Stimulated activated CD4-positive, alpha-beta T cell treated with anti-CD3 and anti-CD28 coated beads, Interleukin-1b, Interleukin-23, amount 100 ng/mL, for 48 hours (primary cell): ENCODE measurements at places on chromosomes 16 and 17.
A peak's percentile ranks its signal among the peaks of the same experiment; 100 is the strongest.

GRCh38 chr17:17938388-17939107, 33.7 kb downstream of the TOM1L2 start:
- no peak for DNase-seq

DNA sequence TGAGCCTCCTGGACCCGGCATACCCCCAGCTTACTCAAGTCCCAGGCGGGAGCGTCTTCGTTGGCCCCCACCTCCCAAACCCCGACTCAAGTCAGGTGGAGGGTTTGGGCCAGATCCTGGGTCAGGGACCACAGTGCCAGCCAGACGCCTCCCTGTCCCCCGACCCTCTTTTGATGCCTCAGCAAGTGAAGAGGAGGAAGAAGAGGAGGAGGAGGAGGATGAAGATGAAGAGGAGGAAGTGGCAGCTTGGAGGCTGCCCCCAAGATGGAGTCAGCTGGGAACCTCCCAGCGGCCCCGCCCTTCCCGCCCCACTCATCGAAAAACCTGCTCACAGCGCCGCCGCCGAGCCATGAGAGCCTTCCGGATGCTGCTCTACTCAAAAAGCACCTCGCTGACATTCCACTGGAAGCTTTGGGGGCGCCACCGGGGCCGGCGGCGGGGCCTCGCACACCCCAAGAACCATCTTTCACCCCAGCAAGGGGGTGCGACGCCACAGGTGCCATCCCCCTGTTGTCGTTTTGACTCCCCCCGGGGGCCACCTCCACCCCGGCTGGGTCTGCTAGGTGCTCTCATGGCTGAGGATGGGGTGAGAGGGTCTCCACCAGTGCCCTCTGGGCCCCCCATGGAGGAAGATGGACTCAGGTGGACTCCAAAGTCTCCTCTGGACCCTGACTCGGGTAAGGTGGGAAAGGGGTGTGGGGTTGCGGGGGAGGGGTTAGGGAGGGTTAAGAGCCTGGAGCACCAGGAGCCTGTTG, 1.6 kb downstream of the SENP3 start:
- DNase-seq, result no peak

DNA sequence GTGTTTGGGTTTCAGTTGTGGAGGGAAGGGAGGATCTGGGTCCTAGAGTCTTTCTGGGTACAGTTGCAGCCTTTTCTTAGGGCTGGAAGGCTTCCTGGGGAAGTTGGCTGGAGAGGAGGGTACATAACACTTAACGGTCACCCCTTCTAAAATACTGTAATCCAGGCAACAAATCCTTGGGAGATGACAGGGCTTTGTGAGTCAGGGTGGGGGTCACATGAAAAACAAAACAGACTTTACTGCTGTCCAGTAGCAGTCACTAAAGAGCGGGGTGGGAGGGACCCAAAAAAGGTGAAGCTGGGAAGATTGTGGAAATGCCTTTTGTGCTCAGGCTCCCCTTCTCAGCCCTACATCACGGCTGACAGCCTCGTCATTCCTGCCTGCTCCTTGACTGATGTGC, 6.3 kb downstream of the SAP30BP start:
- DNase-seq, result no peak

DNA sequence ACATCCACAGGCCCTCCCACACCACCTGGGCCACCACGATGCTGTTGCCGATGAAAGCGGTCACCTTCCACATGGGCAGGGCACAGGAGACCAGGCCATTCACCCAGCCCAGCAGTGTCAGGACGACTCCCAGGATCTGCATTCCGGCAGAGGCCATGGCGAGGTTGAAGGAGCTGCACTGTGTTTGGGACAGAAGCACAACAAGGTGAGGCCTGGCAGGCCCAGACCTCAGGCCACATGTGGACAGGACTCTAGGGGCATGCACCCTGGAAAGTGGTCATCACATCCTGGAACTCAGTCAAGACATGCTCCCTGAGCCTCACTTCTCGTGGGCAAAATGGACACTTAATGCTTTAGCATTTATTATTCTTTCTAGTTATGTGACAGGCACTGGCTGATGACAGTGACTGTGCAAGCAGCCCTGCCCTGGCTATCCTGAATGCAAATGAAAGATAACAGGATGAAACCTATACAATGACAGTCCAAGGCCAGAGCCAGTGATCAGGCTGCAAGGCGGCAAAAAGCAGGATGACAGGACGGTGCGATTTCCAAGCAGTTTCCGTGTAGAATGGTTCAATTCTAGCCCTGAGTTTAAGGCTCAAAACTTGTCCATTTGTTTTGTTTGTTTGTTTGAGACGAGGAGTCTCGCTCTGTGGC, 2.0 kb downstream of the CLDN6 start:
- no peak for DNase-seq

DNA sequence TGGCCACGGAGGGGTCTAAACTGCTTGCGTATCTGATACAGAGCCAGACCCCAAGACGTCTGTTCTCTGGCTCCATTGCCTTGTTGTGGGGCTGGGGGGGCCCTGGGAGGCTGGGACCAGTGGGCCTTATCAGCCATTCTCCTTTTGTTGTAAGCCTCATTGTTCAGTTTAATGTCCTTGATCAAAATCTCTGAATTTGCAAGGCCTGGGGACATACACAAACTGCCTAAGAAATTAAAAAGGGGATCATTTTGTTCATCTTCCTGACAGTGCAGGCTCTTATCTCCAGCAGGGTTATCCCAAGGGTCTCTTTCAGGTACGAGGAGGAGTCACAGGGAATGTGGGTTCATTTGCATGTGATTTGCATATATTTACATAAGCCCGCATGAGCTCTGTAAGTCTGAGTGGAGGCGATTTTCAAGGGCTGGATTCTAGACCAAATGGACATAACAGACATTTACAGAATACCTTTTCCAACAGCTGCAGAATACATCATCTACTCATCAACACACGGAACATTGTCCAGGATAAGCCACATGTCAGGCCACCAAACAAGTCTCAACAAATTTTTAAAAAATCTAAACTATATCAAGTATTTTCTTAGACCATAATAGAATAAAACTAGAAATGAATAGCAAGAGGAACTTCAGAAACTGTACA, 269.8 kb downstream of the RBFOX1 start:
- no peak for DNase-seq

DNA sequence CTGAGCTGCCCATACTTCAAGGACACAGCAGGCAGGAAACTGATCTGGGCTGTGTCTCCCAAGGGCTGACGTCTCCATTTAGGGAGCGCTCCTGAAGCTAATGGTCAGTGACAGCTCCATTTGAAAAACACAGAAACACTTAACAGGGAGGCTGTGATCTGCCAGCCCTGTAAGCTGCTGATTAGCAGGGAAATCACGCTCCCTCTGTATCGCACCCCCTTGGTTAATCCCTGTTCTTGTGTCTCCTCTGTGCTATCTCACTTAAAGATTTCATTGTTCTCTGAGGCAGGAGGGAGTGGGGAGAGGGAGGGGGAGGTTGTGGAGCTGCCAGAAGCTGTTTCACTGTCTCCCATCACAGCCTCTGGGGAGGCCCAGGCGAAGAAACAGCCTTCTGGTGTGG, 47.4 kb upstream of the CACNG3 start:
- no peak for DNase-seq

- DNase-seq, result no peak
Observed at GRCh38 chr16:8996891-8997290, 33.2 kb upstream of the USP7 start.

- DNase-seq, result no peak
Observed at GRCh38 chr17:38994026-38994425, 26.8 kb upstream of the FBXO47 start.

DNA sequence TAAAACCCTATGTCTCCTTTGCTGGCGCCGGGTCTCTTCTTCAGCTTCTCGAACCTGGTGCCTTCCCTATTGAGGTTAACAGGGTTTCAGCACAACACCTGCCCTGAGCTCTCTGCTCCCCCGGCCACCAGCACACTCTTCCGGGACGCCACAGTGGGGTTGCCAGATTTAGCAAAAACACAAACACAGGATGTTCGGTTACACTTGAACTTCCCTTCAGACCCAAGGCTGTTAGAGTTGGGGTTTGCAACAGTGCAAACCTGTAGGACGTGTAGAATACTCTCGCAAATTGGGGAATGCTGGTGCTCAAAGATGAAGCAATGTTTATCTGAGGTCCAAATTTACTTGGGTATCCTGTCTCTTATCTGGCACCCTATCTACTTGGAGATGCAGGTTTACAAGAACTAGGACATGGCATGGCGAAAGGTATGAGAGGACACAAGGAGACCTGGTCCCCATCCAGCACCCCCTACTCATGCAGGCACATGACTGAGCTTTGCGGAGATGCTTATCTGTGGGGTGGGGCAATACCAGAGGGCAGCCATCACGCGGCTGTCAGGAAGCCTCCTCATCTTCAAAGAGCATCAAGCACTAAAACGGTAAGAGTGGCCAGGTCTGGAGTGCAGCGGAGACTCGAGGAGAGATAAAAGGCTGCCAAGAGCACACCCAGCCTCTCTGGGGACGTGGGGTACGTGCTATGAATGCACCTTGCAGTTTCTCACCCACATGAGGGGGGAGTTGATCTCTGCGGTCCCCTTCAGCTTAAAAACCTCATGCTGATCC, 52.8 kb downstream of the SDK2 start:
- DNase-seq, result peak; percentile 6

DNA sequence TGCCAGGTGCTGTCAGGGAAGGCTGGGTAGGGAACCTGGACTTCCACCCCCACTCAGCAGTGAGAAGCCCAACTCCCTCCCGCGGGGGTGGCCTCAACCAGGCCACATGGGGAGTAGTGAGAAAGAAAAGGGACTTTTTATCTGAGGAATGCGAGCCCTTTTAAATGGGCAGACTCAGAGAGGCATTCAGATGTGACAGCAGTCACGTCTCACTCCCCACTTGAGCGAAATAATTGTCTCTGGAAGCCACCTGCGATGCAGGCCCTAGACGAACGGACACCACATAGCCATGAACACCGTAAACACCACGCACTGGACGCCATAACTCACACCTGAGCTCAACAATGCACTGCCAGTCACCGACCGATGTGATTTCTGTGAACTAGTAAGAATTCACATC, 11.9 kb upstream of the CD300E start:
- DNase-seq, result no peak

DNA sequence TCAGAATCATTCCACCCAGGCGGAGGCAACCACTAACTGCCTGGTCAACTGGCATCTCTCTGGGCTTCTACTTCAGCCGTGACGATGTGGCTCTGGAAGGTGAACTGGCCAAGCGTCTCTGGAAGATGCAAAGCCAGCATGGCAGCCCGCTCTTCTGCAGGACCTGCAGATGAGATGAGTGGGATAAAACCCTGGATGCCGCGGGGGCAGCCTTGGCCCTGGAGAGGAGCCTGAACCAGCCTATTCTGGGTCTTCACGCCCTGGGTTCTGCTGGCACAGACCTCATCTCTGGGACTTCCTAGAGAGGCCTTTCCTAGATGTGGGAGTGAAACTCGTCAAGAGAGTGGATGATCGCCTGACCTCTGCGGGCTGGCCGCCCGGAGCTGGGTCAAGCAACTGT, 10.6 kb downstream of the UBB start:
- no peak for DNase-seq

GRCh38 chr16:86117756-86118155, 218.8 kb downstream of the IRF8 start:
- no peak for DNase-seq

DNA sequence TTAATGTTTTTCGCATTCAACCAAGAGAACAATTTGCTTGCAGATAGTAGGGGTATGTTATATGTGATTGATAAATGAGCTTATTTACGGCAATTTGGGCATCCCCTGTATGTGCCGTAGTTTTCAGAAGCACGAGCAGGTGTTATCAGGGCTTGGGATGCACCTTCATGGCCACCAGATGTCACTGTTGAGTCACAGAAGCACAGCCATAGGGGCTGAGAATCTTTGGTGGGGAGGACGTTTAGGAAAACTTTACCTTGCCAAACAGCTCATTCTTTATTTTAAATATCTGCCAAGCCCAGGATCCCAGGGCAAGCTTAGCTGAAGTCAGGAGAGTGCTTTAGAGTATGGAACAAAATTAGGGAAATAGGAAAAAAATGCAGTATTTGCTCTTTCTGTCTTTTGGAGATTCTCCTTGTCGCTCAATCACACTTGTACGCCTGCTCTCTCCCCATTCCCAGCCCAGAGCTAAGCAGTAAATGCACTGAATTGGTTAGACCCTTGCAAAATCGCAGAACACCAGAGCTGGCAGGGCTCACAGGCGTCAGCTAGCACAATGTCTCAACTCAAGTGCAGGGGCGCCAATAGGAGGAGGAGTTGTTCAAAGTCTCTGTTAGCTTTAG, 93.6 kb upstream of the MPHOSPH6 start:
- peak; percentile 35 for DNase-seq

- peak; percentile 39 for DNase-seq
Observed at GRCh38 chr17:21019976-21020586, 22.7 kb downstream of the USP22 start.

DNA sequence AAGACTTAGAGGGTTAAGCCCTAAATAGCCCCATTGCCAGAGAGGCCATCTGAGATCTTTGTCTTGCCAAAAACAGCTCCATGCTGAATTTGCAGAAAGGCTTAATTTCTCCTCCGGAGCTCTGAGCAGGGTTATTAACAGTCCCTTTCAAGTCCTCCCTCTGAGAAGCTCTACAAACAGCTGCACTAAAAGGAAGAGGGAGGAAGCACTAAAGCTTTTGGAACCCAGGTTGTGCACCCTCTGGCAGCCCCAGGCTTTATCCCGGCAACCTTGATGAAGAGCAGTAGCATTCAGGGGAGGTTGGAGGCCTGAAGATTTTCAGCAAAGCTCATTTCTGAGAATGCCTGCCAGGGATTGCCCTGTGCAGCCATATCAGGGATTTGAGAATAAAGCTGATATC, 554.7 kb downstream of the RBFOX1 start:
- DNase-seq, result no peak

DNA sequence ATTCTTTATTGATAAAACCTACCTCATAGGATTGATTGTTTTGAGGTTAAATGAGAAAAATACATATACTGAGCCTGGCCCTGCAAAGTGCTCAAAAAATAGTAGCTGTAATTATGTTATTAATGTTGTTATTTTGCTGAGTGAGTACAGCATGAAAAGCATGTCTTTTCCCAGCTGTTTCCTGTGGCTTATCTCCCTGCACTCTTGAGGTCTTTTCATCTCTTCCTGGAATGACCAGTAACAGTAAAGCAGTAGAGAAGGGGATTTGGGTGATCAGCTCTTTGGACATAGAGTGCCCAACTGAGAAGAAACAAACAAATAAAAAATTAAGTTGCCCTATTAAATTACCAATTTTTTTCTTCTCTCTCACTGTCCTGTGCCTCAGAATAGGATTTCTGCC, 53.7 kb downstream of the NFAT5 start:
- no peak for DNase-seq
